ENCODE measurements at places on chromosomes 16 and 17.

DNA sequence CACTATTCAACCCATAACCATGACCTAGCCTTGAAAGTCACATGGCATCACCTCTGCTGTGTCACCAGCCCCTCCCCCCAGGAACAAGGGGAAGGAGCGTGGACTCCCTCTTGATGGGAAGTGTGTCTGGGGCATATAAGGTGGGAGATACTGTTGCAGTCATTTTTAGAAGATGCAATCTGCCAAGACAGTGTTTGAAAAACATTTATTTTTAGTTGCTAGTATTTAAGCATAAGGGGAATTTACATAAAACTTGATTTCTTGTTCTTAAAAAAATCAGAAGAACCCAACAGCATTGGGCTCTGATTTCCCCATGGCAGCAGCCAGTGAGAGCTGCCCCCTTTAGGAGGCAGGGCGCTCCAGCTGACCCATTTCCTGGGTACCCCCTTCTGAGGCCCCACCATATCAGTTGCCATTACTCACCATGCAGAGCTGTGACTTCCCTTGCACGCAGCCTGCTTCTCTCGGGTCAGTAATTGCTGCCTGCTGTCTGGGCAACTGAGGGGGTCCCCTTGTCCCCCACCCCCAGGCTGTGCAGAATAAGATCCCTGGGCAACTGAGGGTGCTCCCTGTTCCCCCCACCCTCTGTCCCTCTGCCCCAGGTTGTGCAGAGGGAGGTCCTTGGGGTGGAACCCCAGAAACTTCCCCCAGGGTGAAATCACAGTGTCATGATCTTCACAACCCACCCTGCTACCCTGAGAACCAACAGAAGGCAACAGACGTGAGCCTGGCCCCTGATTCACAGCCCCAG, 11.8 kb upstream of the CDC42EP4 start:
- DNase-seq = no peak

- DNase-seq = no peak
Measured at GRCh38 chr17:17468217-17469010, 8.4 kb upstream of the MED9 start.

DNA sequence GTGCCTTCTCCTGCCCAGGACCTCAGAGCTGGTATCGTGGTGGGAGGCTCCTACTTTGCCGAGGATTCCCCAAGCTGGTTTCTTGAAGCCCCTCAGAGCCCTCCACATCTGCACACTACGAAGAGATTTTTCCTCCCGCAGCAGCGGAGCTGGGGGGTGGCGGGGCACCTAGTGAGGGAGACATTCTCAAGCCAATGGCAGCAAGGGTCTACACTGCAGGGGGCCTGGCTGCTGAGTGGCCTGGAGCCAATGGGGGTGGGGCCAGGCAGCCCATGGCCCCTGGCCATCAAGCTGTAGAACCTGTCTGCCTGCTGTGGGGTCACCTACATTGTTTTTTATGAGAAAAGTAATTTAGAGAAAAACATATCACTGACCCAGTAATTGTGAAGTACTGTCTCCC, 5.0 kb downstream of the SLC26A11 start:
- DNase-seq = no peak

DNA sequence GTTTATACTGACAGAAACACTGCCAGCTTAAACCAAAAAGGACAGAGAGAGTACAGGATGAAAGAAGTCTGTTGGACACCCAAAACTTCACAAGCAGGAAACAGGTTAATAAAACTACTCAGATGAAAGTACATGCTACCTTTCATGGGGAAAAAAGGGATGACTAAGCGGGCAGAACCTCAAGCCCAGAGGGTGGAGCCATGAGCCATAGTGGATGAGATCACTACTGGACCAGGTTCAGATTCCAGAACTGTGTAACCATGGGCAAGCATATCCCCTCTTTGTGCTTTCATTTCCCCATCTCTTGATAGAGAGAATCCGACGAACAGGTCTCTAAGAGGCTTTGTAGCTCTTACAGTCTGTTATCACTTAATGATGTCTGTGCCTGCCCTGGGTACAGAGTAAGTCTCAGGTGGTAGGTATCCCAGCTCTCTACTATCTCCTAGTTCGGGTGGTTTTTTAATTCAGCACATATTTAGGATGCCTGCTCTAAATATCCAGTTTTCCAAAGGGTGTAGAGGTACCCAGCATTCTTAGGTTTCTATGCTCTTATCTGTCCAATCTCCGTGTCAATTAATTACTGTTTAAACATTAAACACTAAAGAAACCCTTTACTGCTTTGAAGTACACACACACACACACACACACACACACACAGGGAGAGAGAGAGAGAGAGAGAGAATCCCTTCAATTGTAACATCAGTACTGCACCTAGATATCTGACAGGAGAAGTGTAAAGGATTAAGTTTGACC, 206.7 kb downstream of the ZNF423 start:
- DNase-seq = no peak

DNA sequence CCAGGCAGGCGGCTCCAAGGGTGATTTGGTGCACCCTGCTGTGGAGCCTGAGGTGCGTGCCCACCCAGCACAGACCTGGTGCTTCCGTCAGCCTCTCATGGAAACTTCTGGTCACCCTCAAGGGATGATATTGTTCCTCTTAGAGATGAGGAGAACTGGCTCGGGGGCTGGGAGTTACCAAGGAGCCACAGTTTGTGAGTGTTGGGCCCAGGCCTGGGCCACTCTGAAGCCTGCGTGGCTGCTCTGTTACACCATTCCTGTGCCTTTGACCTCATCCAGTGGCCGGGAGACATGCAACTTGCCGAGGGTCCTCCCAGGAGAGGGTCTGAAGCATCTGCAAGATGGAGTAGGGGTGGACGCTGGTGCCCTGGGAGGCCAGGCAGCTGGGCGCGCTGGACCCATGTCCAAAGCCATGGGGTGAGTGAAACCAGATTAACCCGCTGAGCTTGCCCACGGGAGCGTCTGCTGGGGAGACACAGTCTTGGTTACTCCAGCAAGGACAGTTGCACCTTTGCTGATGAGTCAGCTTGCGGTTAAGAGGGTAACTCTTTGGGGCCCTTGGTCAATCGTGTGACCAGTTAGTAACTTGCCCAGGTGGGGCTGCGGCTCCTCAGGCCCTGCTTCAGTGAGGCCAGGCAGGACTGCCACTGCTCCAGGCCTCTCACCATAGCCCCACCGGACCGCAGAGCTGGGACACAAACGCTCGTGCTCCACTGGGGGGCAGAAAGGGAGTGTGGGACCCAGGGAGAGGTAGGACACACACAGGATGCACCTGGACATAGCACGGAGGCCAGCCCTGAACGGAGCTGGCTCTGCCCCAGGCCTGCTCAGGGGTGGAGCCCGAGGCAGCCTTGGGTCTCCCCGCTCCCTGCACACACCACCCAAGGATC, 7.5 kb downstream of the C16orf90 start:
- no peak for DNase-seq

DNA sequence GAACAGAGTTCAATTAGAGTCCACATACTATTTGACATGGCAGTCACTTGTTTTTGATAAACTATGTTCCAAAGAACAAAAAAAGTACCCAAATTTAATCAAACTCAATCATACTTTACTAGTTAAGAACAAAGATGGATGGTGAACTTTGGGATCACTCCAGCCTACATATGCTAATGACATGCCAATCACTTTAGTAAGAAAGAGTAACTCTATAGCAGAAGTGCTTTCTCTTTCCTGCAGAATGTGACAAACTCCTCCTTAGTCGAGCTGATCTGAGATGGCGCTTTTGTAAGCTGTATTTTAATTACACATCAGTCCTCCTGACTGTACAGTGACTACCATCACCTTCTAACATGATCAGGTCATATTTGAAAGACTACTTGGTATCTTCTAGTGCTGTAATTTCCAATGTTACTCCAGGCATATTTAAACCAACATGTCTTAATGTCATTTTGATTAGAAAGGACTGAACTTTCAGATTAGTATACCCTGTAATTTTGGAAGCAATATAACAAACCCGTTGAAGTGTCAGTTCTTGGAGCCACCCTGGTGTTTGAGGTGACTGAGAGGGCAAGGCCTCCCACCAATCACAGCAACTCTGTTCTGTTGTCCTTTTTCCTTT, 4.1 kb downstream of the NETO2 start:
- DNase-seq = no peak

DNA sequence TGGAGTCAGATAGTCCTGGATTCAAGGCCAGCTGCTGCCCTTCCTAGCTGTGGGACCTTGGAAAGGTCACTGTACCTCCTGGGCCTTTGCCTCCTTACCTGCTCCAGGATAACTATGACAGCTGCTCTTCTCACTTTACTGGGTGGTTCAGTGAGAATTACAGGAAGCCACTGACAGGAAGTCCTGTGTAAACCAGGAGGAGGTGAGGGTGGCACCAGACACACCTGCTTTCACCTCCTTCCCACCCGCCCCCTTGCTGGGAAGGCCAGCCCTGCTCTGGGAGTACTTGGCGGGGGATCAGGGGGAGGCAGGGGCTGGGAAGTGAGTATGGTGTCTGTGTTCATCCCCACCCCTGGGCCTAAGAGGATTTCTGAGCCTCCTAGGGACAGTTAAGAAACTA, 42.6 kb downstream of the CPNE2 start:
- no peak for DNase-seq

- no peak for DNase-seq
Measured at GRCh38 chr17:77783991-77784820, 174.3 kb upstream of the TNRC6C start.

DNA sequence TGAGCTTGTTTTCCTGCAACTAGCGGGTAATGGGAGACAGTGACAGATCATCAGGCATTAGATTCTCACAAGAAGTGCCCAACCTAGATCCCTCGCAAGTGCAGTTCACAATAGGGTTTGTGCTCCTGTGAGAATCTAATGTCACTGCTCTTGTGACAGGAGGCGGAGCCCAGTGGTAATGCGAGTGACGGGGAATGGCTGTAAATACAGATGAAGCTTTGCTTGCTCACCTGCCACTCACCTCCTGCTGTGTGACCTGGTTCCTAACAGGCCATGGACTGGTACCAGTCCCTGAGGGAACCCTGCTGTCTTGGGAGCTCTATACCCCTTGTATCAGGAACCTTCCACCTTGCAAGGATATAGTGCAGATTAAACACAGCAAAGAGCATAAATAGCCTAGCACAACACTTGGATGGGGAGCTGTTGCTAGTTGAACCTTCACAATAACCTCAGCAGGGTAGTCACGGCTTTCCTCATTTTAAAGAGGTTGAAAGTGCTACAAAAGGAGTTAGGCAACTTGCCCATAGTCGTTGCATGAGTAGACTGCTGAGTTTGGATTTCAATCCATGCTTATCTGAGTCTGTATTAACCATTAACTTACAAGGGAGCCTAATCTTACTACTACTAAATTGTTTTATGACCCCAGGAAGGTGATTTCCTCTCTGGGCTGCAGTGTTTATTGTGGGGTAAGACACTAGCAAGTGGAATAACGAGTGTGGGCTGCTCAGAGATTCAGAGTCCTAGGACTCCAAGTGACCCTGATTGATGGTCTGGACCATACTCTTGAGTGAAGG, 156.6 kb upstream of the ZFHX3 start:
- no peak for DNase-seq

DNA sequence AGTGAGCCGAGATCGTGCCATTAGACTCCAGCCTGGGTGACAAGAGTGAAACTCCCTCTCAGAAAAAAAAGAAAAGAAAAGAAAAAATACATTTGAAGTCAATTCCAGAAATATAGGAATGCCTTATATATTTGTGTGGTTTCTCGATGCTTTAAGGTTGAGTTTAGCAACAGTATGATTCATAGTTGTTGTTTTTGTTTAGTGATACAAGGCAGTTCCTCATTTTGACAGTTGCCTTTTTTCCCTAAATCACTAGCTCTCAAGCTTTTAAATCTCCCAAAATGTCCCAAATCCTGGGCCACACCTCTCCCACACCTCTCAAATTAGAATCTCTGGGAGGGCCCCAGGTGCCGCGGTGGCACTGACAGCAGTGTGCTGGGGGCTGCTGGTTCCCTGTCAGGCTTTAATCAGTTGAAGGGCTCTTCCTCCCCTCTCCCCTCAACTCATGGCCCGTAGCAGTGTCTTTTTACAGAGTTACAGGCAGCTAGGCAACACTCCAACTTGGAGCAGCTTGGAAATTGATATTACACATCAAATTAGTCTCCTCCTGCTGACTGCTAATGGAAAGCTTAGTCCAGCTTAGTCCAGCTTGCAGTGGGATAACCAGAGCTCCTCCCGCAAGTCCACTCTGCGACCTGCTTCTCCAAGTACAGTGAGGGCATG, 58.4 kb downstream of the EPN2 start:
- DNase-seq = no peak

DNA sequence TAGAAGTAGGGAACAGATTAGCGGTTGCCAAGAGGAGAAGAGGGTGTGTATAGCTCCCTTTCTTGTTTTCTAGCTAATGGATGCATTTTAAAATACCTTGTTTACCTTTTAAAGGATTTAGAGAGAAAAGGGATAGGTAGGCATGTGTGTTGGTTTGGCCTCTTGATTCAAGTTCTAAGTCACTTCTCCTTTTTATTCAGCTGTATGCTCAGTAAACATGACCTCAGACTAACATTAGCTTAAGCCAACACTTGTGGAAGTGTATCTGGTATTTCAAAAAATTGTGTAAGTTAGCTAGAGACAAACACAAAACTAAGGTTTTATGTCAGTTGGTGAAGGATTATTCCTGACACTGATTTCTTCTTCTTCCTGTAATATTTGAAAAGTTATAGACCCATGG, 204.1 kb upstream of the NOG start:
- no peak for DNase-seq

GRCh38 chr17:41553176-41553575, 18.7 kb downstream of the KRT9 start:
- DNase-seq = no peak

- DNase-seq = no peak
Measured at GRCh38 chr17:39659279-39660010, 5.7 kb upstream of the TCAP start.

DNA sequence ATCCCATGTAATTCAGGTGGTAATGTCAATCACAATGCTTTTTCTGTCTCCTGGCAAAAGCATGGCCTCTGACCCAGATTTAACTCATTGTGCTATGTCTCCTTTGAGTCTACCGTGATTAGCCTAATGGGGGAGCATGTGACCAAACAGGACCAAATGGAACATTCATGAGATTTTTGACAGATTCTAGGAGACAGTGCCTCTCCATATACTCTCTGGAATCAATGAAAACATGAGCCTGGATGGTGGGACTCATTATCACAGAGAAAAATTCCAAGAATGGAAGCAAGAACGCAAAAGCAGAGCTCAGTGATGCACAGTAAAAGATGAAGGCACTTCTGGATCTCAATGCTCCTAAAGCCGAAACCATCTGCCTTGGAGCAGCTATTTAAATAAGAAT, 307.9 kb upstream of the MON1B start:
- no peak for DNase-seq

- no peak for DNase-seq
Measured at GRCh38 chr16:54808890-54809289, 121.8 kb upstream of the IRX5 start.

GRCh38 chr16:47069313-47069712, 74.4 kb downstream of the NETO2 start:
- DNase-seq = no peak

All from hepatic stellate cell (primary cell).